Pancreas (tissue), 10 donors: ENCODE measurements at places on chromosomes 13 and 19. TPM values are rescaled to one million over a fixed set of nuclear protein-coding genes. Genes with fewer than 3 reads are reported as not detected.

Gene TSKS
- 0.35 TPM for polyA plus RNA-seq

Gene LGALS4
- 80.9 TPM for polyA plus RNA-seq

- H3K4me3 ChIP-seq: no peak overlapping the region
- peaks cover 4% of the 10 kb centered on the region for H3K4me1 ChIP-seq
- no peak for DNase-seq
- no peaks in the 10 kb centered on the region for H3K36me3 ChIP-seq
- no peak overlapping the region for H3K27ac ChIP-seq
Measured at GRCh38 chr19:46791944-46792343, 3.5 kb upstream of the SLC1A5 start.

DNA sequence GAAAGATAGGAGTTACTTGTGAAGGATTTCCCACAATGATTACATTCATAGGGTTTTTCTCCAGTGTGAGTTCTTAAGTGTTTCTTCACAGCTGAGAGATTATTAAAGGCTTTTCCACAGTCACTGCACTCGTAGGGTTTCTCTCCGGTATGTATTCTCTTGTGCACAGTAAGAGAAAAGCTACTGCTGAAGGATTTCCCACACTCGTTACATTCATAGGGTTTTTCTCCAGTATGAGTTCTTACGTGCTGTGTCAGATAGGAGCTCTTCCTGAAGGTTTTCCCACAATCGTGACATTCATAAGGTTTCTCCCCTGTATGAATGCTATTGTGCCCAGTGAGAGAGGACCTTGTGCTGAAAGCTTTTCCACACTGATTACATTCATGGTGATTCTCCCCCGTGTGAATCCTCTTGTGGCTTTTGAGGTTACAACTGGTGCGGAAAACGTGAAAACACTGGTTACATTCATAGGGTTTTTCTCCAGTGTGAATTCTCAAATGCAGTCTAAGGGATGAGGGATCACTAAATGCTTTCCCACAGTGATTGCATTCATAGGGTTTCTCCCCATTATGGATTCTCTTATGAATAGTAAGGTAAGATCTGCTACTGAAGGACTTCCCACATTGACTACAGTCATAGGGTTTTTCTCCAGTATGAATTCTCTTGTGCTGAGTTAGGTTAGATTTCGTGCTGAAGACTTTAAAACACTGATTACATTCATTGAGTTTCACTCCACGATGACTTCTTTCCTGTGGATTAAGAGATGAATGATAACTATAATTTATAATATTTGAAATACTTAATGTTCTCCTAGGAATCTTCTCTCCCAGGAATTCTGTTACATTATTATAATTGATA, 20.6 kb downstream of the ZNF558 start:
- peaks cover 18% of the 10 kb centered on the region for H3K36me3 ChIP-seq
- no peaks in the 10 kb centered on the region for H3K4me1 ChIP-seq
- DNase-seq: no peak
- H3K27me3 ChIP-seq: no peaks in the 10 kb centered on the region
- H3K4me3 ChIP-seq: no peak overlapping the region
- H3K27ac ChIP-seq: no peak overlapping the region

GRCh38 chr19:48877855-48878195, 5.6 kb downstream of the PPP1R15A start:
- no peak overlapping the region for H3K27ac ChIP-seq
- no peaks in the 10 kb centered on the region for H3K36me3 ChIP-seq
- no peak for DNase-seq

DNA sequence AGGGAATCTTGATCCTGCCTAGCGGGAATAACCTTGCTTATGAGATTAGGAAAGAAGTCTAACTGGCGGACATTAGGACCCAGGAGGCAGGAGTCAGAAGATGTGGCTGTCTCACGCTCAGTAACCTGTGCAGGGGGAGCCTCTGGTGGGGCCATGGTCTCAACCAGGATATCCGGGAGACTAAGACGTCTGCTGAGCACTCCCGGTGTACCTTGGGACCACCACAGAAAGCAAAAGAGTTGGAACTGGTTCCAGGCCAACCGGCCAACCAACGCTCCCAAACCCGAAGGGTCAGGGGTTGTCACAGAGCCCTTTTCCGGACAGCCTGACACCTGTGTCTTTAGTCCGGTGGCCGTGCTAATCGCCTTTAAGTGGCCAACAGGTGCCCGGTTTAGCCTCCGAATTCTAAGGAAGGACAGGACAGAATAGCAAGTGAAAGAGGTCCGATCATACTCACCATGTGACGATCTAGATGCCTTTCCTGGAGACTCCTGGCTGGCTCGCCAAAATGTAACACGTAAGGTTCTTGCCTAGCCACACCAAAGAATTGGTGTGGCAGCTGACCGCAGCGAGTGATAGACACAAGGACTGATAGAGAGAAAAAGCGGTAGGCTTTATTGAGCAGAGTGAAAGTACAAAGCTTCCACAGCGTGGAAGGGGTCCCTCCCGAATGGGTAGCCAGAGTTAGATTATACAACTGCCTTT, 103.9 kb upstream of the DIAPH3 start:
- peak overlapping the region; percentile 45 for H3K4me3 ChIP-seq
- no peaks in the 10 kb centered on the region for H3K27me3 ChIP-seq
- no peaks in the 10 kb centered on the region for H3K36me3 ChIP-seq

DNA sequence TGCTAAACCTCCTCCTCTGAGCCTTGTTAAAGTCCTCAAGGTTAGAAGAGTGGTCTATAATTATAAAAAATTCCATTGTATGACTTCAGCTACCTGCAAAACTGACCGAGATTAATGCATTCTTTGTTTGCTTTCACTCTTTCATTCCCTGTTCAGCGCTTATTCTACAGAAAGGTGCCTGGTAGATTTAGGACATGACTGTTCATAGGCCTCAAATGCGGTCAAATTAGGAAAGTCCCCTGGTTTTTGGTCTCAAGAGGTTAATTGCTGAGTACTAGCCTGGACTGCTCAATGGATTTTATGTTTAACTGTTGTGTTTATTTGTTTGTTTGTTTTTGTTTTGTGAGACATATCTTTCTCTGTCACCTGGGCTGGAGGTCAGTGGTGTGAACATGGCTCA, 35.4 kb downstream of the KL start:
- H3K27ac ChIP-seq: no peak overlapping the region
- no peak overlapping the region for H3K4me3 ChIP-seq
- no peaks in the 10 kb centered on the region for H3K36me3 ChIP-seq
- H3K4me1 ChIP-seq: no peaks in the 10 kb centered on the region
- H3K27me3 ChIP-seq: no peaks in the 10 kb centered on the region

GRCh38 chr13:109228211-109228610, 558.2 kb downstream of the IRS2 start:
- no peak overlapping the region for H3K27ac ChIP-seq
- H3K4me1 ChIP-seq: no peaks in the 10 kb centered on the region
- no peaks in the 10 kb centered on the region for H3K27me3 ChIP-seq

GRCh38 chr19:13094106-13094504, 8.6 kb downstream of the LYL1 start:
- no peak overlapping the region for H3K4me3 ChIP-seq
- DNase-seq: no peak
- no peaks in the 10 kb centered on the region for H3K36me3 ChIP-seq
- no peaks in the 10 kb centered on the region for H3K4me1 ChIP-seq
- no peaks in the 10 kb centered on the region for H3K27me3 ChIP-seq
